ENCODE measurements at places on chromosomes 11 and 22.

- DNase-seq: no peak
These were observed 143.5 kb upstream of the RAG2 start for GRCh38 chr11:36741515-36741914.

DNA sequence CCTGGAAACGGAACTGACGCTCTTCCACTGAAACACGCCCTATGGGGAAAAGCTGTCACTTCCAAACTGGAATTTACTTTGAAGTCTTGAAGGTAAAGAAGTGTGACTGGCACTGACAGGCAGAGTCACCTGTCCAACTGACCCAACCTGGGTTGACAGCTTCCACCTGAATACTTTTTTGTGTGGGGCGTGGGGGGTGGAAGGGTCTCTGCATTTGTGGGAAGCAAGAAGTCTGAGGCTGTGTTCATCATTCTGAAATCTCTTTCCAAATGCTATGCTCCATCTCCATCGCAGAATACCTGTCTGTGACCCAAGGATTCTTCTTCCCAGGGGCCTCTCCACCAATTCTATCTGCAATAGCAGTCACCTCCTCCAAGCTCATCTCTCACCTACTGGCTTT, 7.8 kb downstream of the IFT27 start:
- DNase-seq: peak; percentile 43

DNA sequence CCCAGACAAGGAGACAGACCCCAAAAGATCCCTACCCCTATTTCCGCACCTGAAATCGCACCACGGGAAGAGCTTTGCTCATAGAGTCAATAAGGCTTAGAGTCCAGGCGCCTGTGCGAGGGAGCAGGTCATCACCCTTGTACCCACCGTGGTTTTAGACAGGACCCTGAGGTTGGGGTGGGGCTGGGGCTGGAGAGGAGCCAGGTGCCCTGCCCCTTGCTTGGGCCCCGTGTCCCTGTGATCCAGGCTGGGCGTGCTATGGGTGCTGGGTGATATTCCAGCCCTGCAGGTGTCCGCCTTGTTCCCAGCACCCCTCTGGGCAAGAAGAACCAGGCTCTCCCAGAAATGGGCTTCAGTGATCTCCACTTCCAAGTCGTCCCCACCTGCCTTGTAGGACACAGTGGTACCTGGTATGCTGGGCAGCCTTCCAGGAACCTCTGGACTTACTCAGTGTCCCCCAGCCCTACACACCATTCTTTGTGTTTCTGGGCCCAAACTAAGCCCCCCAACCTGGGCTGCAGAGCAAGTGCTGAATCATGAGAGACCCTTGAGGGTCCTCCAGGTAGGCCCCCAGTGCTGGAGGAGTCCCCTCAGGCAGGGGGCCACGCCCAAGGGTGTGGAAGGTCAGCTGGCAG, 4.5 kb downstream of the CD81 start:
- peak; percentile 74 for DNase-seq

- no peak for DNase-seq
These were observed 5.3 kb upstream of the NAA40 start for GRCh38 chr11:63933459-63933858.

- no peak for DNase-seq
These were observed 562 bp downstream of the ZBED4 start for GRCh38 chr22:49853981-49854831.

DNA sequence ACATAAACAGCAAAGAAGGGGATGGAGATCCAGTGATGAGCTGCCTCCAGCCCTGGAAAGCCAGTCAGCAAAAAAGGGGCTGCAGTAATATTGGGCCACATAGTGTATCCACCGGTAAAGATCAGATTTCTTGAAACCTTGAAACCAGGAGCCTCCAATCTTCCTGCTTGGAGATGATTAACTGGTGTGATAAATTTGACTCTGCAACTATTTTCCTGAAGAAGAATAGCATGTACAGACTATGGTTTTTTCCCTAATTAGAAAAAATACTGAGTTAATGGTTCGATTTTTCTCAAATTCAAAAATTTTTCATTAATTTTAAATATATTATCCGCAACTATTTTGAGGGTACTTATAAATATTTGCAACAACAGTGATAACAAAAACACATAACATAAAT, at the start of gene OR51B2:
Gene OR51B2, minus strand, starts transcription at position 101 of the 400 bp plus-strand sequence. Its CDS starts 0 bp downstream, at position 101.
- no peak for DNase-seq

GRCh38 chr22:44666207-44666585, 35.8 kb upstream of the PRR5 start:
- no peak for DNase-seq

- DNase-seq: no peak
These were observed 23.2 kb downstream of the RTN4R start for GRCh38 chr22:20244691-20245576.

DNA sequence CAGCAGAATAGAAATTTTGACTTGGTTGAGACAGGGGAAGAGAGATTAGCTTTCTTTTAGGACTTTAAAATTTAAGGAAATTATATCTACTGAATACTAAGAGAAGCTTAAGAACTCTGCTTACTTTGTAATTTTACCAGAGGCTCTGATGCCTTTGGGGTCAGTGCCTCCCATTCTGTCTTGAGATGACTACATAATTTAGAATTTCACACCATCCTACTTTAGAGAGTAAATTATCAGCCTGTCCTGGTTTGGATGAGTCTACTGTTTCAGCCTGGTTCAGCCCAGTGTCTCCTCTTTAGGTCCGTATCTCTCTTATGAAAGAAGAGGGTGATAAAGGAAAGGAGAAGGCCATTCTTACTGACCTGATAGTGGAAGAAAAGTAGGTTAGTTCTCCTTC, 9.8 kb downstream of the NUCB2 start:
- DNase-seq: no peak

GRCh38 chr11:12600829-12601228, 73.4 kb upstream of the TEAD1 start:
- no peak for DNase-seq

DNA sequence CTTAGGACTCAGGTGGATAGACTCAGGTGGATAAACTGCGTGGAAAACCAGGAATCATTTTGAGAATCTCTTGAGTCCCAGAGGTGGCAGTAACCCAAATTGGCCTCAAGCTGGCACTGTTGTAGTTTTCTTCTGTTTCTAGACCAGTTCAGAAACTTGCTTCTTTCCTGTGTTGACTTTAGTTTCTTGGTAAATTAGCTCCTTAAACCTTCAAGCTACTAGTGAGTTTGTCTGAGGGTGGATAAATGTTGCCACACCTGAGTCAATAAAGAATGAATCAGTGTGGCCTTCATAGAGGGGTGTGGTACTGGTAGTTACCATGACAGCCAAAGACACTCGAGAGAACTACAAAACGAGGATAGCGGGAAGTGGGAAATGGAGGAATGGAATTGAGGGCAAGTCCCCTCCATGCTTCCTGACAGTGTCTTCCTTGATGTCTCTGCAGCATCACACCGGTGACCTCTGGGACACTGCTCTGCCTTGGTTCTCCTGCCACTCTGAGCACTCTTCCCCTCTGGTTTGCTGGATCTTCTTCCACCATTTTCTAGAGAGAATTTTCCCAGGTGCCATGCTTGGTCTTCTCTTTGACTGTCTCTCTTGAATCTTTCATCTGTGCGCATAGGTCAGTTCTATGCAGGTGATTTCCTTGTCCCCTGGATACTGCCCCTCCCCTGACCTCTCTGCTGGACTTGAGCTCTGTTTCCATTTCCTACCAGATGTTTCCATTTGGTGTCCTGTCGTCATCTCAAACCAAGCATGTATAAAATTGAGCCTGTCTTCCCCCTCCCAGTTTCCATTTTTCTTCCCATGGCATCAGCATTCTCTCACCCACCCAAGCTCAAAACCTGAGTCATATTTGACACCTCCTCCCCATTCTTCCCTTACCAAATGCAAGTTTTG, 7.2 kb downstream of the POLD4 start:
- no peak for DNase-seq

Measured in sigmoid colon (tissue), 7 donors.